ENCODE measurements at places on chromosomes 3 and 15. TPM values are rescaled to one million over a fixed set of nuclear protein-coding genes. Genes with fewer than 3 reads are reported as not detected.

The CASR gene
- total RNA-seq = 2.5 TPM

The DNASE1L3 gene
- total RNA-seq = not detected

The ALDH1A3 gene
- 0.41 TPM for total RNA-seq

The LDHAL6B gene
- not detected for total RNA-seq

The FBXW12 gene
- total RNA-seq = 0.20 TPM

The GATA2 gene
- 1.9 TPM for total RNA-seq

The RNF7 gene
- total RNA-seq = 109 TPM

The IDH3A gene
- 35.4 TPM for total RNA-seq

The P2RY13 gene
- total RNA-seq = not detected

The PATL2 gene
- total RNA-seq = not detected

The SPTBN5 gene
- 6.6 TPM for total RNA-seq

The CD200 gene
- total RNA-seq = 42.1 TPM

The POPDC2 gene
- total RNA-seq = 2.9 TPM

The SLC24A1 gene
- 9.6 TPM for total RNA-seq

The ANXA2 gene
- total RNA-seq = 366 TPM
